ENCODE measurements at places on chromosomes 2 and 18.

GRCh38 chr18:13387855-13388548, 169.4 kb downstream of the LDLRAD4 start:
- no peak for DNase-seq

DNA sequence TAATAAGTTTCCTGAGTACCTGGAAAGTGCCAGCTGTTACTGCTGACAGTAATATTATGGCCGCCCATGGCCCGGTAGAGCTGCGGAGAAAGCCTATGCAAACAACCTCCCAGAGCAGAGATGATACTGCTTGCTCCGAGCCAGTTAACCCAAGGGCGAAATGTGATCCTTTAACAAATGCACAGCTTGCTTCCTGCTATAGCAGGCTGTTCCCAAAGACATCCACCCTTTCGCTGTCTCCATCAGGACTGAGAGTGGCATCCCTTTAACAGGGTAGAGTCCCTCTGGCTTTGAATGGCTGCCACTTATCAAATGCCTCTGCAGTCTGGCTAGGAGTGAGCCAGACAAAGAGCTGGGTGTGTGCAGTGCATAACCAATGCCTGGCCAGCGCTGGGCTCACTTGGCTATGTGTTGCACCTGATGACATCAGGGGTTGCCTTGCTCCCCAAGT, 69.7 kb upstream of the DAPL1 start:
- no peak for DNase-seq

DNA sequence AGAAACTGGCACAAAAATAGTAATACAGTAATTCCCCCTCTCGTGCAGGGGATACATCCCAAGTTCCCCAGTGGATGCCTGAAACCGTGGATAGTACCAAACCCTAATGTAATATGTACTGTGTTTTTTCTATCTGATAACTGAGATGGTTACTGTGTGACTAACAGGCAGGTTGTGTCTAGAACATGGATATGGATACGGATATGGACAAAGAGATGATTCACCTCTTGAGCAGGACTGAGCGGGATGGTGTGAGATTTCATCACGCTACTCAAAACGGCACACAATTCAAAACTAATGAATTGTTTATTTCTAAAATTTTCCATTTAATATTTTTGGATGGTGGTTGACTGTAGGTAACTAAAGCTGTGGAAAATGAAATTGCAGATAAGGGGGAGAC, 3.4 kb downstream of the MBD1 start:
- no peak for DNase-seq

DNA sequence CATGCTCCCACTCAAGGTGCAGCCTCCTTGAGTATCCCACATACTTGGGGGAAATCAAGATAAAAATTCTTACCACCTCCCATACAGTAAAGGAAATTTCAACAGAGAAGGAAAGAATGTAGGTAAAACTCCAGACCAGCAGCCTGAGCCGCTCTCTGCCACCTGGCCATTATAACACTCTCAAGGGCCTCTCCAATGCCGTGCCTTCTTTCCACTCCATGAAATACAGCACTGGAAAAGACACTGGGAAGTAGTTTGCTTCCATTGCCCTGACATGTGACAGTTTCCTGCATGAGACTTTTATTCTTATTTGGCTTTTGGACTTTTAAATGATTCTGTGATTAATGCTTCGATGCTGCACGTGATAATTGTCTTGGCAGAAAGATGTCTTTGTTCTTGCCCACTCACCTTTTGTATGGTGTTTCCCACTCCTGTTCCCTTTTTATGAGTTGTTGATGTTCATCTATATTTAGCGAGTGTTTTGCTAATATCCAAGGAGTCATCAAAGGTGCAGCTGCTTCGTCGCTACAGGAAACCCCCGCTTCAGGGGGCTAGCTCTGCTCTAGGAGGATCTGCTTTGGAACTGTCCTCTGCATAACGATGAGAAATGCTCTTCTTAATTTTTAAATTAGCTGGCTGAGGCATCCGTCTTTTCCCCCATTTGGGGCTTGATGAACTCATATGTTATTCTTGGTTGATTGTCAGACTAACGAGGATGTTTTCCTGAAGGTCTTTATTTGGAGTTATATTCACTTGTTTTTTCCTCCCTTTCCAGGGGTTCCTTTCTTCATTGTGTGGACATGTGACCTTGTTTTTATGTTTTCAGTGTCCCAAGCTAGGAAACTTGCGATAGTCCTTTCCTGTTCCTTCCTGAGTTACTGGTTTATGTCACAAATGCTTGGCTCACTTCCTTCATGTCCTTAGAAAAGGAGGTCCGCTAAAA, 179.4 kb downstream of the TXNL1 start:
- DNase-seq, result no peak

GRCh38 chr2:196183172-196183473, 11.7 kb upstream of the STK17B start:
- no peak for DNase-seq

- no peak for DNase-seq
Observed at GRCh38 chr2:133421516-133422324, 146.5 kb downstream of the NCKAP5 start.

- no peak for DNase-seq
Observed at GRCh38 chr2:11891671-11892440, 145.4 kb downstream of the LPIN1 start.

- DNase-seq, result no peak
Observed at GRCh38 chr2:70125498-70125898, 38.2 kb downstream of the PCBP1 start.

DNA sequence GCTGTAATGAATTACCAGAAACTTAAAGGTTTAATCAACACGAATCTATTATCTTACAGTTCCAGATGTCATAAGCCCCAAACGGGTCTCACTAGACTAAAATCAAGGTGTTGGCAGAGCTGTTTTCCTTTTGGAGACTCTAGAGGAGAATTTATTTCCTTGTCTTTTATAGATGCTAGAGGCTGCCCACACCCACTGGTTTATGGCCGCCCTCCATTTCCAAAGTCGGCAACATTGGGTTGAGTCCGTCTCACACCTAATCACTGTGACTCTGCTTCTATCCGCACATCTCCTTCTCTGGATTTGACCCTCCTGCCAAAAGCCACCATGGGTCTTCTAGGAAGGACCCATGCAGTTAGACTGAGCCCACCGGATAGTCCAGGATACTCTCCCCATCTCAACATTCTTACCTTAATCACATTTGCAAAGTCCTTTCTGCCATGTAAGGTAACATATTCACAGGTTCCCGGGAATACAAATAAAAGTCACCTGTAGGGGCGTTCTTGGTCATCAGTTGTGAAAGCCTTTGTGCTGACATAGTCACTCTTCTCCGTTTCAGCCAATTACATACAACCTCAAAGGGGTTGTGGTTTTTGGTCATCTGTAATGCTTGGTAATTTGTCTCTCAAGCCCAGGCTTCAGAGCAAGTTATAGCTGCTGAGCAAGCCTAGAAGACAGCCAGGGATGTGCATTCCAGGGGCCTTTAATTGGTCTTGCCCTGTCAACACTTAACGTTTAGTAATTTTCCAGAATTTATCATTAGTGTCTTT, 179.4 kb downstream of the ANTXR1 start:
- no peak for DNase-seq

GRCh38 chr2:110783196-110783873, 51.0 kb downstream of the ACOXL start:
- DNase-seq, result no peak

- no peak for DNase-seq
Observed at GRCh38 chr2:36137612-36138011, 218.0 kb upstream of the CRIM1 start.

DNA sequence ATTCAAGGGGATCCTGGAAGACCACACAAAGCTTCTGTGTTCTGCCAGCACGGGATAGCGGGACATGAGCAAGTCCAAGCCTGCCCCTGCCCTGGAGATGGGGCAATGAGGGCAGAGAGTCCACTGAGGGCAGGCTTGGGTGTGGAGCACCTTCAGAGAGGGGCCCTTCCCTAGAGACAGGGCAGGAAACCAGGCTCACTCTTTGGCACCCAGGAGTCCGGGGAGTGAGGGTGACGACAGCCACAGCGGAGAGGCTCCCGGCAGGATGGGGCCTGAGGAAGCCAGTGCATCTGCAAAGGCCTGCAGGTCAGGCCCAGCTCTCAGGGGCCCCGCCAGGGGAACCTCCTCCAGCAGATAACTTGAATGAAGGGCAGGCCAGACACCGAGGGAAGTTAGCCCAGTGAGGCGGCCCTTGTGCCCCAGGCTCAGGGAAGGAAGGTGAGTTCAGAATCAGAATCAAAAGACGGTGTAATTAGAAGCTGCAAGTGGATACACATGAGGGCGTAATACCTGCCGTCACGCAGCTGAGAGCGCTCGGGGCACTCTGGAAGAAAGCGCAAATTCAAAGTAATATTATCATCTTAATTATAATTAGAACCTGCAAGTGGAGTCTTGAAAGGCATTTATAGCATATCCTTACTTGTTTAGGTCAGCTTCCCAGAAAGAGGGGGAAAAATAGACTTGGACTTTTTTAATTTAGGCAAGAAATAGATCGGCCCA, 142.6 kb upstream of the LGALSL start:
- DNase-seq, result no peak

DNA sequence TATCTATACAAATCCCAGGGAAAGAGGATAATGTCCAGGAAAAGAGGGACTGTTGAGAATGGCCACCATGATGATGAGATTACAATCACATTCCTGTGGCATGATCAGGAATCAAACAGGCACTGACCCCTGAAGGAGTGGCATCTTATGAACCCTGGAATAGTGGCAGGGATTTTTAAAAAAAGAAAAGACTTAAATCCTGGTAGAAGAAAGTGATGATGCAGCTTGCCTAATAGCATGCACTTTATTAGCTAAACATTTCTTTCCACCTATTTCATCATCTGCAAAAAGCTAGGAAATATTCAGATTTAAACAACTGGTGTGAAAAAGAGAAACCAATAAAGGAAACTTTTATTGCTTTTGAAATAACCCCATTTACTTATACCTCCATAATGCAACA, 87.2 kb upstream of the FSHR start:
- DNase-seq, result no peak

GRCh38 chr2:65504814-65505697, 72.7 kb upstream of the SPRED2 start:
- DNase-seq, result no peak

GRCh38 chr2:237134321-237135230, 48.9 kb downstream of the COPS8 start:
- DNase-seq, result no peak

- DNase-seq, result no peak
Observed at GRCh38 chr2:35787302-35788031, 568.1 kb upstream of the CRIM1 start.

- no peak for DNase-seq
Observed at GRCh38 chr2:204972161-204972560, 426.9 kb downstream of the PARD3B start.

GRCh38 chr18:48952287-48953103, 1.7 kb upstream of the SMAD7 start:
- DNase-seq, result peak; percentile 40

- DNase-seq, result no peak
Observed at GRCh38 chr2:181779288-181780021, 99.1 kb upstream of the NEUROD1 start.

DNA sequence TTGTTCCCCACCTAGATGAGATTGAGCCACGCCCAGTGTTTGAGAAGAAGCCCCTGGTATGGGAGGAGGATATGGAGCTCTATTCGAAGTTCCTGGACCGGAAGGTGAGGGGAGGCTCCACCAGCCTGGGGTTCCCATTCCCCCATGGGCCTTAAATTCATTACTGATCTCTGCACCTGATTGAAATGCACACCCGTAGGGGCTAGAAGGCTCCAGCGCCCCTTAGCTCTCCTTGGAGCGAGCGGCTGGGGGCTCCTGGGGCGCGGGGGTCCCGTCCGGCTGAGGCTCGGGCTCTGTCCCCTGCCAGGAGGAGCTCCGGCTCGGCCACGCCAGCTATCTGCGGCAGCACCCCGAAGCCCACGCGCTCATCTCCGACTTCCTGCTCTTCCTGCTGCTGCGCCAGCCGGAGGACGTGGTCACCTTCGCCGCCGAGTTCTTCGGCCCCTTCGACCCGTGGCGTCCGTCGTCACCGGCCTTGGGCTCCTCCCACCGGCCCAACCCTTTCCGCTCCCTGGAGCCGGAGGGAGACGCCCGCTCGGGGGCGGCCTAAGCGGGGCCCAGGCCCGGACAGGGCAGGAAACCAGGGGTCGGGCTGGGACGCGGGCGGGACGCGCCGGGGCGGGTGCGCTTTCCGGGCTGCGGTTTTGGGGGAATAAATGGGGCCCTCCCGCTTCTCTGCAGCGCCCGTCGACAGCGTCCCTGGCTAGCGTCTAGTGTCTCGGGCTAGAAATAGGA, 10.9 kb downstream of the CATIP start:
- peak; percentile 61 for DNase-seq

DNA sequence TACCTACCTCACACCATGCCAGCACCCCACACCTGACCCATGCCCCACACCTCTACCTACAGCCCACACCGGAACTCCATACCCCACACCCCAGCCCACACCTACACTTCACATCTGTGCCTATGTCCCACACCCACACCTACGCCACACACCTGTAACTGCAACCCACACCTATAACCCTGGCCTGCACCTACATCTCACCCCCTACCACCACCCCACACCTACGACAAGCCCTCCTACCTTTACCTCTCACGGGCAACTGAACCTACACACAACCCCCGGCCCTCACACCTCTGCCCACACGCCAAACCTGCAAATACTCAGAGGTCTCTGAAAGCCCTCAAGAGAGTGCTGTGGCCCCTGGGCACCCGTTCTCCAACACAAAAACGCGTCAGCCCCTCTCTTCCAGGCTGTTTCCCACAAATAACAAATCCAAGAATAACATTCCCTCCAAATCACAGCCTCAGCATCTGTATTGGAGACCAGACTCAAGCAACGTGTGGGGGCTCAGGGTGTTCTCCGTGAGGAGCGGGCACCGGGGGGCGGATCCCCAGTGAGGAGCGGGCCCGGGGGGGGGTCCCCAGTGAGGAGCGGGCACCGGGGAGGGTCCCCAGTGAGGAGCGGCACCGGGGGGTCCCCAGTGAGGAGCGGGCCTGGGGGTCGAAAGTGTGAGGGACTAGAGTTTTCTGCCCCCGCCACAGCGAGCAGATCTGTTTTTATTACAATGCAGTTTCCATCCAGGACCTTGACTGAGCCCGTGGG, 33.4 kb downstream of the SLC66A2 start:
- DNase-seq, result no peak

DNA sequence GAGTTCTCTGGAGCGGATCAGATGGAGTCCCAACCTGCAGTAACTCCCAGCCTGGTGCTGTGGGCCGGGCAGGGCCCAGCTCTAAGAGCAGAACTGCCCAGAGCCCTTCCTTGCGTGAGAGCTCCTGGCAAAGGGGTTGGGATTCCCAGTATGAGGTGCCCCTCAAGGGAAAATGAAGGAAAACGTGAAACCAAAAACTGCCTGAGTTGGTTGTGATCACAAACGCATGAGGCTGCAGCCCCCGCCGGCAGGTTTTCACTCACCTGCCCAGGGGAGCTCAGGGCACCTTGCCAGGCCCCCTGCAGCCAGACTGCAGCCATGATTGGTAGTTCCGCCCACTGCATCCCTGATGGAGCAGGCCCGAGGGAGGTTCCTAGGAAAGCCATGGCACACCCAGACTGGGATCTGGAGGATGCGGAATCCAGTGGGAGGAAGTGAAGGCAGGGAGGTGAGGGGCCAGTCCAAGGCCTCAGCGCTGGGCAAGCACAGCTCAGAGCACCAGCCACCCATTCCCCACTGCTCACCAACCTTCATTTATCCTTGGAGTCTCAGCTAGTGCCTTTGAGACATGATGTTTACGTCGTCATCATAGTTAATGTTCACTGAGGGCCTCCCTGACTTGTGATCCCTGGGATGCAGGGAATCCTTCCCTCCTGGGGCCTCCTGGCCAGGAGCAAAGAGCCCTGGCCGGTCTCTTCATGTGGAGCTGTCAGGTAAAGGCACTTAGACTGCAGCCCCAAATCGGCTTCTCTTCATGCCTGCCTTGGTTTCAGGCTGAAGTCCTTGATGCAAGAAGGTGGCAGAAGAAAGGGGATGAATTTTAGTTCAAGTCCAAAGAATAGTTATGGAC, 103.2 kb downstream of the INHBB start:
- DNase-seq, result no peak

All from activated T-helper 9 cell treated with anti-CD3 and anti-CD28 coated beads, Interleukin-2, amount 50 U/mL, for 16 hours (primary cell).